ENCODE measurements at places on chromosomes 7 and 10. TPM values are rescaled to one million over a fixed set of nuclear protein-coding genes. Genes with fewer than 3 reads are reported as not detected.

The WASHC2A gene
- 79.3 TPM for total RNA-seq

The TFEC gene
- 0.56 TPM for total RNA-seq

The OPN1SW gene
- total RNA-seq, result not detected

The DENND2A gene
- total RNA-seq, result 41.0 TPM

The NUTM2E gene
- 0.46 TPM for total RNA-seq

DNA sequence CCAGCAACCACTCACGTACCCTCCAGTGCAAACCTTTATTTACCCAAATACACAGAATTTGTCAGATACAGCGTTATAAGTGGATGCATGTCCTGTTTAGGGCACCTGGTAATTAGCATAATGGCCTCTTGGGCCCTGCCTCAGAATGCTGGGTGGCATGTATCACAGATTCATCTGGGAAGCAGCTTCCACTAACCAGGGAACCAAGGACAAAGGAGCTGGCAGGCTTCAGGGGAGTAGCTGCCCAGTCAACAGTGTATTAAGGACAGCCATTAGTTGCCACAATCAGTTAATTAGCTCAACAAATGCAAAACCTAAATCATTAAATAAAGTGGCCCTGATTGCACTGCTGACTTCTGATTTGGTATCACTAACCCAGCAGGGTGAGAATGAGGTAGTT lies 105.7 kb downstream of the RAPGEF5 start:
- no peak for DNase-seq
- no peaks in the 10 kb centered on the region for H3K27me3 ChIP-seq
- peaks cover 7% of the 10 kb centered on the region for H3K36me3 ChIP-seq

GRCh38 chr10:29663718-29664117 lies 28.9 kb upstream of the SVIL start:
- no peak for DNase-seq
- peaks cover 6% of the 10 kb centered on the region for H3K27me3 ChIP-seq
- H3K4me3 ChIP-seq, result no peak overlapping the region
- no peak overlapping the region for H3K27ac ChIP-seq
- peaks cover 7% of the 10 kb centered on the region for H3K36me3 ChIP-seq
- peaks cover 33% of the 10 kb centered on the region for H3K4me1 ChIP-seq

DNA sequence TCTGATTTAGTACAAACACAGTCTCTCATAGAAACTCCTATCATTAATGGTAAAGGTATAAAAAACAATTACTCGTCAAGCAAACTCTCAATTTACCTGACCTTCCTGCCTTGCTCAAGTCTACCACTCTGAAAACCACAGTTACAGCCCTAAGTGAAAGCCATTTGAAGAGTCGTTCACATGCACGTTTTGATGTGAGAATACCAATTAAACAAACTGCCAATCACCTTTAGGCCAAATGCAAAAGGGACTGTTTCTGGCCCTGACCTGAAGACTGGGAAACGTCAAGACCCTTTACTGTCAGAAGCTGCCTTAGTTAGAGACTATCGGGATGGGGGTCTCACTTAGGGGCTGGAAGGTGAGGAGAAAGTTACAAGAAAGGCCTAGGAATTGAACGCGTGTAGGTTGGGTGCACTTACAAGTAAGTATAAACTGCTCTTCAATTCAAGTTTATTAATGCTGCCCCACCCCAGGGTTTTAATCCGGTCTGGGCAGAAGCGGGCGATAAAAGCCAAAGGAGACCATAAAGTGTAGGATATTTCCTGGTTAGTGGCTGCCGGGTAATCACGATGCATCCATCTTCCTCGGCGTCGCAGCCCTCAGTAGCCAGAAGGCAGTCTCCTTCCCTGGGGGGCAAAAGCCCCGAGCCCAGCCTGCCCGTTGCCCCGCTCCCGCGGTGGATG lies 935 bp downstream of the TM9SF3 start:
- H3K27me3 ChIP-seq, result peaks cover 10% of the 10 kb centered on the region
- peak overlapping the region; percentile 94 for H3K27ac ChIP-seq
- peaks cover 5% of the 10 kb centered on the region for H3K36me3 ChIP-seq
- peak overlapping the region; percentile 97 for H3K4me3 ChIP-seq
- H3K4me1 ChIP-seq, result peaks cover 18% of the 10 kb centered on the region

- H3K4me1 ChIP-seq, result peaks cover 5% of the 10 kb centered on the region
- DNase-seq, result no peak
- H3K4me3 ChIP-seq, result no peak overlapping the region
- H3K27ac ChIP-seq, result no peak overlapping the region
- H3K27me3 ChIP-seq, result peaks cover 7% of the 10 kb centered on the region
These were observed 162.6 kb downstream of the OAT start for GRCh38 chr10:124256151-124256550.

DNA sequence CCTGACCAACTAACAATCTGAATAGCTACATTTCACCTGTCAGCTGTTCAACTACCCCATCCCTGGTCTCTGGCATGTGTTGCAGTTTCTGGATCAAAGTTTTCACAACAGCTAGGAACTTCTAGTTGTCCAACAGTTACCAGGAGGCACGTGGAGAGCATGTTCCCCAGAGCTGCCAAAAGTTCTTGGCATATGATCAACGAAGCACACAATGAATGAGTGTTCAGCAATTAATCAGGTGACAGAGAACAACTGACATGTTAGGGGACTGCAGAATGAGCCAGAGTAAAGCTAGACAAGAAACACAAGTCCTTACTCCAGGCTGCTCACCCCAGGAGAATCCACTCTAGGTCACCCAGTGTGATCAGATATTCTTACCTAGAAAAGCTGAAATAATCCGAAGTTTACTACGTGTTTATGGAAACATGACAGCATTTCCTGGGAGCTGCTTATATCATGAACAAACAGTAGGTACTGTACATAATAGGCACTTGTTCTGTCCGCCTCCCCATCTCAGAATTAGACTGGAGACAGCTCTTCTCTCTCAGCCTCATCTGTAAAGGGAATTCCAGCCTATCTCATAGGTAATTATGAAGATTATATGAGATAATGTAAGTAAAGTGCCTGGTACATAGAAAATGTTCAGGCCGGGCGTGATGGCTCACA lies 50.6 kb downstream of the ZNF438 start:
- no peak for DNase-seq
- H3K4me3 ChIP-seq, result no peak overlapping the region
- H3K27me3 ChIP-seq, result no peaks in the 10 kb centered on the region

DNA sequence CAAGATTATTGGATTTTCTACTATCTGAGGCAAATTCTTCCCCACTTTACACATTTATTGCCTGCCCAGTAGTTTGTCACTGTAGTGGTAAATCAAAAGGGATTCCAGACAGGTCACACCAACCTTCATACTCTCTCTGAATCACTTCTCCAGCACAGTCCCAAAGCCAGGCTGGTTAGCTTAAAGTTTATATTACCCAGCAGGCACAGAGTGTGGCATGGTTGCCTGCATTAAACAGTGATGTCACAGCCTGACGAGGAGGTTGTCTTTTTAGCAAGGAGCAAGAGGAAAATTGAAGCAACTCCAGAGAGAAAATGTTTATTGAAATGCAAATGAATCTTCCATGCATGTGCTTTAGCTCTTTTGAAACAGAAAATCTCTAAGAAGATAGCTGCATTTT lies 375.5 kb upstream of the CELF2 start:
- no peaks in the 10 kb centered on the region for H3K27me3 ChIP-seq
- DNase-seq, result no peak
- H3K4me1 ChIP-seq, result peaks cover 2% of the 10 kb centered on the region
- no peak overlapping the region for H3K4me3 ChIP-seq
- H3K36me3 ChIP-seq, result no peaks in the 10 kb centered on the region

DNA sequence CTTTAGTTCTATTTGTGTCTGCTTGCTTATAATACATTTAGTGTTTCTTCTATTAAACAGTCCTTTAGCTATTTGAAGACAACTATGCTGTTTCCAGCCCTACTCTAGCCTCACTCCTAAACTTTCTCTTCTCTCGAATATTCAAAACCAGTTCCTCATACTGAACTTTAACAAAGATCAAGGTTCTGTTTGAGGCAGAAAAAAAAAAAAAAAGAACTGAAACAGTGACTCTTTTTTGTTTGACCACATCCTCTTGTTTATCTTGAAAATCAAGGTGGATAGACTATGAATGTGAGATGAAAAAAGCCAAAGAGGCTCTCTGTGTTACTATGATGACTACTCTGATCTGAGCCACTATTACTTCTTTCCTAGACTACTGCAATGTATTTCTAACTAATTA lies 154.3 kb downstream of the ZNF365 start:
- H3K27me3 ChIP-seq, result peaks cover 1% of the 10 kb centered on the region
- H3K36me3 ChIP-seq, result no peaks in the 10 kb centered on the region
- H3K4me1 ChIP-seq, result no peaks in the 10 kb centered on the region

GRCh38 chr10:17475661-17476060 lies 21.3 kb upstream of the ST8SIA6 start:
- H3K36me3 ChIP-seq, result peaks cover under 1% of the 10 kb centered on the region
- H3K4me3 ChIP-seq, result no peak overlapping the region
- no peak overlapping the region for H3K27ac ChIP-seq
- H3K27me3 ChIP-seq, result no peaks in the 10 kb centered on the region
- peaks cover 8% of the 10 kb centered on the region for H3K4me1 ChIP-seq

DNA sequence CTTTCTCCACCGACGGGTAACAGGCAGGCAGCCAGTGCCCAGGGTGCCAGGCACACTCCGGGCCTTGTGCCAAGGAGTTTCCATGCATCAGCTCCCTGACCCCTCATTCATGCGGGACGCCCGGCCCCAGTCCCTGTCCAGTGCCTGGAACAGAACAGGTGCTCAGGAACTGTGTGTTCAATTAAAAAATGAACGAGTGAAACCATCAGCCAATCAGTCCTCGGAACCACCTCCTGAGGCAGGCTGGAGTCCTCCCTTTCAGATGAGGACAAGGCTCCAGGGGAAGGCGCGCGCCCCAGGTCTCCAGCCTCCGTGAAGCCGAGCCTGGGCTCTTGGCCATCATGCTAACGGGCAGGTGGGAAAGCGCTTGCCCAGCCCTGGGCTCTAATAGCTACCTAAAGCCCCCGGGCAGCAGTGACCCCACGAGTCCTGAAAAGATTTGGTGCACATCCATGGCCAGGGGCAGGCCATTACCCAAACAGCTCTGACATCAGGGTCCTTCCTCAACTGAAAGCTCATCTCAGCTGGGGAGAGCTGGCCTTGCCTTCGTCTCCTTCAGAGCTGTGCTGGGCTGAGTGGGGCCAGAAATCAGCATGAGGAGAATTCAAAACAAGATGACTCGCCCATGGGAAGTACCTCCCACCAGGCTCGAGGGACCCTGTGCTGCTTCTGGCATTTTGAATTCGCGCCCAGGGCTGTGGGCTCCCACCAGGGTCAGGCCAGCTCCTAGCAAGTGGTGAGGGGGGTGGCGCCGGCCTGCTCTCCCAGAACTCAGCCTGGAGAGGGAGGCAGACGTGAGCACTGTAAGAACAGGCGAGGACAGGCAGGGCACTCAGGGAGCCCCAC lies 200.5 kb downstream of the MAD1L1 start:
- no peak overlapping the region for H3K4me3 ChIP-seq
- H3K36me3 ChIP-seq, result peaks cover 10% of the 10 kb centered on the region
- peaks cover 2% of the 10 kb centered on the region for H3K27me3 ChIP-seq
- H3K27ac ChIP-seq, result no peak overlapping the region
